ENCODE measurements at places on chromosomes 5 and 9.
A peak's percentile ranks its signal among the peaks of the same experiment; 100 is the strongest.

- DNase-seq = no peak
These were observed 13.8 kb downstream of the NACC2 start for GRCh38 chr9:136081113-136081825.

DNA sequence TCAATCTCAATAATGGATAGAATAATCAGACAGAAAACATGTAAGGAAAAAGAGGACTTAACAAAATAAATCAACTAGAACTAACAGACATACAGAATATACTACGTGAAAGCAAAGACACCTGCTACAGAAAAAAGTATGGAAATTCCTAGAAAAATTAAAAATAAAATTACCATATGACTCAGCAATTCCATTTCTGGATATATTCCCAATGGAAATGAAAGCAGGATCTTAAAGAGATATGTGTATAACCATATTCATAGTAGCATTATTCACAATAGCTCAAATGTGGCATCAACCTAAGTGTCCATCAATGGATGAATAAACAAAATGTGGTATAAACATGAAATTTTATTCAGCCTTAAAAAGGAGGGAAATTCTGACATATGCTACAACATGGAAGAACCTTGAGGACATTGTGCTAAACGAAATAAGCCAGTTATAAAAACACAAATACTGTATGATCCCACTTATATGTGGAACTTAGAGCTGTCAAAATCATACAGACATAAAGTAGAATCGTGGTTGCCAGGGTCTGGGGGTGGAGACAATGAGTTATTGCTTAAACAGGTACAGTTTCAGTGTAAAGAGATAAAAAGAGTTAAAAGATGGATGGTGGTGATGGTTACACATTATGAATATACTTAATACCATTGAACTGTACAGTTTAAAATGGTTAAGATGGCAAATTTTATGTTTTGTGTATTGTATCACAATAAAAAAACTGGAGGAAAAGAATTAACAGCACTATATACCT lies 6.9 kb downstream of the PLAA start:
- no peak for DNase-seq

DNA sequence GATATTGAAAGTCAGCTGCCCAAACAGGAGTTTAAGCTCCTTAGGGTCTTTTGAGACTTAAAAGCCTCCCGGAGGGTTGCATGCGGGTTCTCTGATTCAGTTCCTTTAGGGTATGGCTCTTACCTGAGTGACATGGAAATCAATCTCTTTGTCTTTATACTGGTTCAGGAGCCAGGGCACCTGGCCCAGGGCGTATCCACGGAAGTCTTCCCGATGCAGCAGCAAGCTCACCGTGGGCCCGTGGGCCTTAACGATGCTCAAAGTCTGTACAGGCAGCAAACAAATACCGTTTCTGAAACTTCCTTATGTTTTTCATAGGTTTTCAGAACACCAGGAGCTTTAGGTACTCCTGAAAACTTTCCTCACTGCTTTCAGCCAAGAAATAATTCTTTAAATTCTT lies 13.2 kb downstream of the MROH2B start:
- no peak for DNase-seq

GRCh38 chr5:88675708-88676636 lies 207.0 kb downstream of the MEF2C start:
- no peak for DNase-seq

DNA sequence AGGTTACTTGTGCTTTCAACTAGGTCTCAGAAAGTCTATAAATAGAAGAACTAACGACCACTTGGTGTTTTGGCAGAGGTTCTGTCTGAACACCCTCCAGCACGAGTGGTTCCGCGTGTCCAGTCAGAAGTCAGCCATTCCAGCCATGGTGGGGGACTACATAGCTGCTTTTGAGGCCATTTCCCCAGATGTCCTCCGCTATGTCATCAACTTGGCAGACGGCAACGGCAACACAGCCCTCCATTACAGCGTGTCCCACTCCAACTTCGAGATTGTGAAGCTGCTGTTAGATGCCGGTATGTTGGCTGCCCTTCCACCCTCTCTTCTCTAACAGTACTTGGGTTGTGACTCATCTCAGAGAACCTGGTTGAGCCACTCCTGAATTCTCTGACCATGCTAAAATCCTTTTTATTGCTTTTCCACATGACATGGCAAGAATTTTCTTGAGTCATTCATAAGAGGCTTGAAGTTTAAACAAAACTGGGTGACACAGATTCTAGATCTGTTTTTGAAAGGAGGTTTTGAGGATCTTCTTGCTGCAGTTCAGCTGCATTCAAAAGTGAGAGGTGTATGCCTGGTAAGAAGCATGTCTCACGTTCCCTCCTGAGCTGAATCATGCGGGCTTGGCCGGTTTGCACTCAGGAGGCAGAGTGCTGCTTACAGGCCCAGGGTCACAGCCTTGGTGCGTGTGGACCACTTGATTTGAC lies 103.1 kb upstream of the DMRT1 start:
- peak; percentile 88 for DNase-seq

- DNase-seq = no peak
These were observed 633.0 kb upstream of the C9orf72 start for GRCh38 chr9:28206280-28206679.

GRCh38 chr5:177980743-177981151 lies 15.3 kb downstream of the PROP1 start:
- DNase-seq = no peak

DNA sequence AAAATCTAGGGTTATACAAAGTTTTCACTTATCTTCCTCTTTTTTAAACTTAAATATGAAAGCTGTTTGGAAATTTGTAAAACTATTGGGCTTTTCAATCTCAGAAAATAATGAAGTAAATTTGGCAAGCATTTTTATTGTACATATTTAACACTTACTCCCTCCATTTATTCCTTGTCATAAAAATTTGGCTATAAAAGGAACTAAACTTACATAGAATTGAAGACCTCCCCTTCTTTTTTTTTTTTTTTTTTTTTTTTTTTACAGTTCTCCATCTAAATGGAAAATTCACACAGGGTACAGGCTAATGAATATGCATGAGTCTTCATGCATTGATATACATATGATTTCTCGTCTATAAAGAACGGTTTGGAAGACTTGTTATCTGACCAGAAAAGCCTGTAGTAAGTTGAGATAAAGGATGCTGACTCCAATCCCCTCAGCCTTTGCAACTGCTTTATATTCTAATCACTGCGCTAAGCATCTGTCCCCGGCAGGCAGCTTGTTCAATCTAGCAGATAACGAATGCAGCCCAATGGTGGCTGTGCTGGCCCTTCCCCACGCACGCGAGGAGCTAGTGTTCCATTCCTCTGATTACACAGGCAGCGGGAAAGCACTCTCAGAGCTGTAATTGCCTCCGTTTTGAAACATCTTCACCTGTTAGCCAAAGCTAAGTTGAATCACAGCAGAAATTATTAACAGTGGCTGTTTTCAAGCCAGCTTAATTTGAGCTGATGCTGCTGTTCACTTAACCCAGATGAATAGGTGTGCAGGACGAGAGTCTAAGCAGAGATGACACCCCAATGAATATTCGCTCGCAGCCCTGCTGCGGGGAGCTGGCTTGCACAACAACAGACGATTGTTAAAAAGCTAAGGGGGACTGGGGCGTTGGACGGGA lies 453.8 kb upstream of the ZNF608 start:
- DNase-seq = no peak

DNA sequence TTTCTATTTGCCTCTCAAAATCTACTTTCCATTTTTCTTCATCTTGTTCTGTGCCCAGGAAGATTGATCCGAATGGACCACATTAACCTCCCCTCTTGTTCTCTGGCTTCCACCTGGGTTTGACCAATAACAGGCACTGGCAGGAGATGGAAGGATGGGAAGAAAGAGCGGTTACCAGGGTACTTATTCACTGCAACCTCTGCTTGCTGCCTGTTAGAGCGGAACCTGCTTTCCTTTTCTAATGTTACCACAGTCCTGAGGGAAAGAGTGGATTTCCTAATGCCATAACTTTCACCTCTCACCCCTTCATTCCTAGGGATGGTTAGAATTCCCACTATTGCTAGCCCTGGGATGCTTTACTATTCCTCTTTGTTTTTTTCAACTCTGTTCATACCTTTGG lies 262.1 kb downstream of the RFX3 start:
- DNase-seq = no peak

Measured in AG04450 (cell line).